ENCODE measurements at places on chromosomes 5 and 9. TPM values are rescaled to one million over a fixed set of nuclear protein-coding genes. Genes with fewer than 3 reads are reported as not detected.

The KIF24 gene
- total RNA-seq = 0.53 TPM

GRCh38 chr9:3824581-3824980 is 298.8 kb upstream of the RFX3 start:
- DNase-seq = no peak
- H3K27ac ChIP-seq = no peak overlapping the region
- H3K4me1 ChIP-seq = no peaks in the 10 kb centered on the region
- H3K36me3 ChIP-seq = no peaks in the 10 kb centered on the region

The SPATA31D4 gene
- not detected for total RNA-seq

GRCh38 chr9:89991204-89991790 is 386.5 kb downstream of the GADD45G start:
- no peaks in the 10 kb centered on the region for H3K27me3 ChIP-seq
- no peak overlapping the region for H3K27ac ChIP-seq
- H3K4me1 ChIP-seq = peaks cover 12% of the 10 kb centered on the region
- DNase-seq = no peak
- no peak overlapping the region for H3K4me3 ChIP-seq
- H3K36me3 ChIP-seq = no peaks in the 10 kb centered on the region

DNA sequence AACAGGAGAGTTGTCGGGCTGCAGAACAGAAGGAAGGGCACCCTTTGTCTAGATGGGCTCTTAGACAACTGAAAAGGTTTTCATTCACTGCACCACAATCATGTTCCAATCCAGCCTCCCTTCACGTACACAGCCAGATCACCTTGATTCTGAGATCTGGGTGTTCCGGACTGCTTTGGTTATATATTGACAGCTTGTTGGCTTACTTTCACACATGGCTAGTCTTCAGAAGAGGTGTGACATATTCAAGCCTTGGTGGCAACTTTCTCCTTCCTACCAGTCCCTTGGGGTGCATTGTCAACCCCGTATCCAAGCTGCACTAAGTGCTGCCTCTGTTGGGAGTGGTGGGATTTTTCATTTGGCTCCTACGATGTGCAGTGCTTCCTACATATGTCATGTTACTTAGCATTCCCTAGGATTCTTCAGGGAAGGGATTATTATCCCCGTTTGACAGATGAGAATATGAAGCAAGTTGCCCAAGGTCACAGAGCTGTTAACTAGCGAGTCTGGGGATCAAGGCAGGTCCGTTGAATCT is 100.6 kb downstream of the LIFR start:
- H3K27me3 ChIP-seq = no peaks in the 10 kb centered on the region
- no peaks in the 10 kb centered on the region for H3K4me1 ChIP-seq
- no peaks in the 10 kb centered on the region for H3K36me3 ChIP-seq

GRCh38 chr5:42483472-42484154 is 60.4 kb downstream of the GHR start:
- no peaks in the 10 kb centered on the region for H3K27me3 ChIP-seq
- H3K4me3 ChIP-seq = no peak overlapping the region
- no peak for DNase-seq
- H3K4me1 ChIP-seq = peaks cover 45% of the 10 kb centered on the region
- peak overlapping the region; percentile 14 for H3K27ac ChIP-seq
- no peaks in the 10 kb centered on the region for H3K36me3 ChIP-seq

- no peaks in the 10 kb centered on the region for H3K4me1 ChIP-seq
- no peak overlapping the region for H3K4me3 ChIP-seq
- DNase-seq = no peak
- no peaks in the 10 kb centered on the region for H3K36me3 ChIP-seq
- no peaks in the 10 kb centered on the region for H3K27me3 ChIP-seq
Measured at GRCh38 chr9:123678878-123679329, 251.0 kb downstream of the DENND1A start.

- no peaks in the 10 kb centered on the region for H3K27me3 ChIP-seq
- peaks cover 36% of the 10 kb centered on the region for H3K4me1 ChIP-seq
- peak overlapping the region; percentile 75 for H3K27ac ChIP-seq
- H3K4me3 ChIP-seq = peak overlapping the region; percentile 69
- DNase-seq = no peak
Measured at GRCh38 chr9:127566351-127567001, 45.6 kb upstream of the STXBP1 start.

DNA sequence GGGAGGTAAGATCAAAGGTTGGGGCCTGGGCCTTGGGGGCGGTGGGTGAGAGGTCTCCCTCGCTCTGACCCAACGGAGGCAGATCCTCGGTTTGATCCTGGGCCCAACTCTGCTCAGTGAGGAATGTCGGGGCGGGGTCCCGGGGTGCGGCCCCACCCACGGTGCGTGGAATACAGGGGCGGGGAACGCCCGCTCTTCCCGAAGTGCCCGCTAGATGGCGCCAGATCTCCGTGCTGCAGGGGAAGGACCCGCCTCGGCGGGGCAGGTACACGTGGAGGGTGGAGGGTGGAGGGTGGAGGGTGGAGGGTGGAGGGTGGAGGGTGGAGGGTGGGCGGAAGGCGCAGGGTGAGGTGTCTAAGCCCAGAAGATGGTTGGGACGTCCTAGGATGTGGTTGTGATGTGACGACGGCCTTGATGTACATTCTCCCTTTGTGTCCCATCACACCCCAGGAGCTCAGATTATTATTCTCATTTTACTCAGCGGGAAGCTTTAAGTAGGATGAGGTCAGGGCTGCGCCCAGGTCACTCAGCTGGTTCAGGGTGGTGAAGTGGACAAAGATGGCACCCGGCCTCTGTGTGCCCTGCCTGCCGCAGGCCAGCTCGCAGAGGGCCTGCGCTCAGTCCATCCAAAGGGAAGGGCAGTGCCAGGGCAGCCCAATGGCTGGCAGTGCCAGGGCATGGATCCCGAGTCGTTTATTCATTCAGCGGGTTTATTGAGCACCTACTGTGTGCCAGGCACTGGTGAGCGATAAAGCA is 9.4 kb upstream of the RPS14 start:
- H3K4me1 ChIP-seq = peaks cover 23% of the 10 kb centered on the region
- H3K36me3 ChIP-seq = no peaks in the 10 kb centered on the region
- peak; percentile 65 for DNase-seq
- H3K27me3 ChIP-seq = no peaks in the 10 kb centered on the region
- H3K27ac ChIP-seq = no peak overlapping the region
- peak overlapping the region; percentile 29 for H3K4me3 ChIP-seq

The SLC6A19 gene
- total RNA-seq = not detected

DNA sequence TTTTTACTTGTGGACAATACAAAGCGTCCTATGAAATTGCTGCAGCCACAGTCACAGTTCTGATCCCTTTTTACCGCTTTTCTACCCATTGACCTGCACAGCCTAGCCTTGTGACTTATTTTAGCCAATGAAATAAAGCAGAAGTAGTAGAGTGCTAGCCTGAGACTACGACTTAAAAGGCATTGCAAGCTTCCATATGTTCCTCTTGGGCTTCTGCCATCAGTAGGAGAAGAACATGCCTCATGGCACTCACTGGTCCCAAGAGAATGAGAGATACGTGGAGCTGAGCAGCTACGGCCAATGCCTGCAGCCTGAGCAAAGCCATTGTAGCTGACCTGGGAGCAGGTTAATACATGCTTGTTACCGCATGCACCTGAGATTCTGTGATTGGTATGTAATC is 416.6 kb upstream of the CLINT1 start:
- no peak for DNase-seq
- H3K27me3 ChIP-seq = no peaks in the 10 kb centered on the region
- no peaks in the 10 kb centered on the region for H3K36me3 ChIP-seq
- no peak overlapping the region for H3K27ac ChIP-seq
- H3K4me3 ChIP-seq = no peak overlapping the region

DNA sequence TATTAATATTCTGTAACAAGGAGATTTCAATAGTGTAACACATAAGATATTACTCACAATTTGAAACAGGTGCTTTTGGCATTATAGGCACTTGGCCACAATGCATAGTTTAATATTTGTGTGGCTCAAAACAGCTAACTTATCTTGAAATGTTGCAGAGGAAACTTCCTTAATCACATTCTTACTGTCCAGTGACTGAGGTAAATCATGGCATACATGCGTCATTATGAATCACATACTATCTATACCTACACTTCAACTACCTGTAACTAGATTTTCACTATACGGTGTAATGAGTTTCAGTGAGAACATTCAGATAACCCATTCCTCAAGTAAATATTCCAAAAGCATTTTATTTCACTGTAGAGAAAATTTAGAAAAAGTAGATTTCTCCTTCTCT is 218.8 kb downstream of the PDE4D start:
- no peaks in the 10 kb centered on the region for H3K27me3 ChIP-seq
- no peak overlapping the region for H3K4me3 ChIP-seq
- H3K36me3 ChIP-seq = no peaks in the 10 kb centered on the region
- H3K4me1 ChIP-seq = peaks cover 6% of the 10 kb centered on the region
- DNase-seq = no peak

- H3K27ac ChIP-seq = no peak overlapping the region
- no peaks in the 10 kb centered on the region for H3K27me3 ChIP-seq
- no peaks in the 10 kb centered on the region for H3K4me1 ChIP-seq
- DNase-seq = no peak
Measured at GRCh38 chr9:70542311-70542931, 128.0 kb upstream of the KLF9 start.

DNA sequence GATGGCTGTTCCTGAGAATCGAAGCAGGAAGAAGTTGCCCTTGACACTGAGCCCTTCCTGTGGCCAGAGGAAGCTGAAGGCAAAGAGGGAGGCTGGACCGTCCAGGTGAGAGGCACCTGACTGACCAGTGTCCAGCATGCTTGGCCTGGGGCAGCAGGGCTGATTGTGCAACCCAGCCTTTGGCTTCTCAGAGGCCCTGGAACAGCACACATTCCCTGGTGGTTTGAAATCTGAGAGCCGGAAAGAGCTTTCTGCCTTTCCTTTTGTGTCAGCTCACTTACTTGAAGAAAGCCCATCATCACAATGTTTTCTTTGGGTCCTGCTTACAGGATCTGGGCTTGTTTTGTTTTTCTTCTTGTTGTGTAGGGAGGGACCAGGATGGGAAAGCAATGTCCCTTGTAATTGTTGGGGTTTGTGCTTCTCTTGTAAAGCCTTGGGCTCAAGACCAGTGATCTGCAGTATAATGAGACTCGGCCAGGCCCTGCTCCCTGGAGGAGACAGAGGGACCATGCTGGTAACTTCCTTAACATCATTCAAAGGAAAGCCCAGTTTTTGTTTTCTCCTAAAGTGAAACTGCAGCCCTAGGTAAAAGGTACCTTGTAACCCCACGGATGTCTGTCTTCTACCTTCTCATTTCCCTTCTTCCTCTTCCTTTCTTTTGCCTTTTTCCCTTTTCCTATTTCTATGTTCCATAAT is 213.7 kb downstream of the NXNL2 start:
- no peaks in the 10 kb centered on the region for H3K27me3 ChIP-seq
- H3K4me3 ChIP-seq = no peak overlapping the region
- H3K27ac ChIP-seq = peak overlapping the region; percentile 68
- peak; percentile 45 for DNase-seq

DNA sequence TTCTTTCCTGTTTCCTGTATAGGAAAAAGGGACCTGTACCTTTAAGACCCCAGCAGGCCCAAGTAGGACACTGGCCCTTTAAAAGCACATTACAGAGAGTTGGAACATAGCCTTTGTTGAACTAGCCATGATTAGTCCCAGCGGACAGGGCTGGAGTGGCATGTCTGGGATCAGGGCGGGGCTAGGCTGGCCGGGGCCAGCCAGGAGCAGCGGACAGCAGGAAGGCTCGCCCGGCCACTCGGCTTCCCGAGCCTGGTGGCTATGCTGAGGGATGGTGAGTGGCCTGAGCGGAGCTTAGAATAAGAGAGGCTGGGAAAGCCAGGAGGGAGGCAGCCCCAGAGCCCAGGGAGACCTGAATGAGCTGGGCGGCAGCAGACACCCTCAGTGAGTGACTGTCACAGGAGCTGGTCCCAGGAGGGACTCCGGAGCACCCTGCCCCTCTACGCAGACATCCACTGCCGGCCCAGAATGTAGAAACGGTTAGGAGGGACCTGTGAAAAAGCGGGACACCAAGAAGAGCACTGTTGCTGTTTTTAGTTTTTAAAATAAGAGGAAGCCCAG is 92.1 kb downstream of the DAB2IP start:
- H3K27ac ChIP-seq = peak overlapping the region; percentile 98
- DNase-seq = peak; percentile 91
- peaks cover 84% of the 10 kb centered on the region for H3K4me1 ChIP-seq
- no peaks in the 10 kb centered on the region for H3K36me3 ChIP-seq
- H3K4me3 ChIP-seq = peak overlapping the region; percentile 57

The NTRK2 gene
- 1.7 TPM for total RNA-seq

- peaks cover 2% of the 10 kb centered on the region for H3K4me1 ChIP-seq
- DNase-seq = no peak
- H3K4me3 ChIP-seq = no peak overlapping the region
- H3K36me3 ChIP-seq = peaks cover 5% of the 10 kb centered on the region
- no peaks in the 10 kb centered on the region for H3K27me3 ChIP-seq
Measured at GRCh38 chr9:33273972-33274328, 9.1 kb downstream of the CHMP5 start.

DNA sequence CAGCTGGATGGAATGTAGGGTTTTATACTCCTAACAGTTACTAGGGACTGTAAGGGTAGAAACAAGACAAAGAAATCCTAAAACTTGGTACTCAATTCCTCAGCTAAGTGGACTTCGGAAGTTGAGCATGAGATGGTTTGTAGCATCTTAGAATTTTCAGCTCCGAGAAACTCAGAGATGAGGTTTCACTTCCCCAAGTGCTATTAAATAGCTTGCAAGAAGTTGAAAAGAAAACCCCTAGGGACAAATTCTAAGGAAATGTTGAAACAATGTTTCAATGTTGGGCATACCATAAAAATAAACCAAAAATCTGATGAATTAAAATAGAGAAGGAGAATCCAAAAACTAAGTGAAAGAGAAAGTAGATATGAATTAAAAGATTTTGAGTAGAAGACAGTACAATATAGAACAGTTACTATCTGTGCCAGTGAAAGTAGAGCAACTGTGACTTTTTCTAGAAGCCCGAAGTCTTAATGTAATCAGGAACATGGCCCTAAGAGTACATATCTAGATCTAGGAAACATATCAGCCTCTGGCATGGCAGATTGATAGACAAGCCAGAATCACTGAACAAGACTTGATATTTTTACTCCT is 308.6 kb upstream of the RGMB start:
- no peaks in the 10 kb centered on the region for H3K4me1 ChIP-seq
- no peaks in the 10 kb centered on the region for H3K36me3 ChIP-seq
- no peaks in the 10 kb centered on the region for H3K27me3 ChIP-seq
- no peak for DNase-seq
- H3K4me3 ChIP-seq = no peak overlapping the region

DNA sequence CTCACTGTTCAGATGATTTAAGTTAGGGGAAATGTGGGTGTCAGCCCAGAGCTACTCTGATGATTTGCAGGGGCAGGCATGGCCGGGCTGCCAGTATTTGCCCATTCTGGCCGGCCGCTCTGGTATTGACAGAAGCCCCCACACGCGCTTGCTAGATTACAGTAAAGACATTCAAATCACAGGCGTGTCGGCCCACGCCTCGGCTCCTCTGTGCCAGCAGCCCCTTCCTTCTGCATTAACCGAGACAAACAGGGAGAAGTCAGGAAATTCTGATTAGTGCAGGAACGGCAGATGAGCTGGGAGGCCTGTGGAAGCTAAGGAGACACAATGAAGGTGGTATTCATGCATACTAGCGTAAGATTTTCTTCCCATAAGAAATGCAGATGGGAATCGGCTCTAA is 113.3 kb downstream of the CRB2 start:
- H3K4me3 ChIP-seq = no peak overlapping the region
- H3K27ac ChIP-seq = no peak overlapping the region
- DNase-seq = no peak
- no peaks in the 10 kb centered on the region for H3K36me3 ChIP-seq
- H3K27me3 ChIP-seq = no peaks in the 10 kb centered on the region

Data from gastrocnemius medialis (tissue), 4 donors.